HT1080 (cell line): ENCODE measurements at places on chromosomes 5 and 9.

DNA sequence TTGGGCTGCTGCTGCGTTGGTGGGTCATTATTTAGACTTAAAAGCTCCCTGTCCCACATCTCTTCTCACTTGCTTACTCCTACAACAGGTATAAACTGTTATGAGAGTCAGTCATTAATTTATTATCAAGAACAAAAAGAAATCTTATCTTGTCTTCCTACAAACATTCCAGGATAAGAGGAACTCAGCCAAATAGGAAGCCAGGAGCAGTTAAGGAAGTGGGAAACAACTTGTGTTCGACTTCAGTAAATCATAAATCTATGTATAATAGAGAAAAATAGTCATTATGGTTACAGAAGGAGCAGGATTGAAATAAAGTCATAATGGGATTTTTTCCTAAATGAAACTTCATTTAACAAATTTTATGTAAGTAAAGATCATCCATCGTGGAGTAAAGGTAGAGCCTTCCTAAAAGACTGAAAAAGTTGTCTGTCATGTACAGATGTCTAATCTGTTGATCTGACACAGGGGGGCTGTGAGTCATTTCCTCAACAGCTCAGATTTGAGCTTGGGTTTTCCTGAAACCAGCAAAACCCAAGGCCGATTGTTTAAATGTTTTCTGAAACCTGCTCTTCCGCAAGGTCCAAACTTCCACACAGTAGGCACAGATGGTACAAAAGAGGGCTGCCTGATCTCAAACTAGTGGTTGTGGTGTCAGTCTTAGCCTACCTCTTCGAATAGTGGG, 25.3 kb upstream of the LRRTM2 start:
- DNase-seq: peak; percentile 87

- DNase-seq: no peak
Measured at GRCh38 chr5:172556971-172557461, 84.0 kb upstream of the NEURL1B start.

DNA sequence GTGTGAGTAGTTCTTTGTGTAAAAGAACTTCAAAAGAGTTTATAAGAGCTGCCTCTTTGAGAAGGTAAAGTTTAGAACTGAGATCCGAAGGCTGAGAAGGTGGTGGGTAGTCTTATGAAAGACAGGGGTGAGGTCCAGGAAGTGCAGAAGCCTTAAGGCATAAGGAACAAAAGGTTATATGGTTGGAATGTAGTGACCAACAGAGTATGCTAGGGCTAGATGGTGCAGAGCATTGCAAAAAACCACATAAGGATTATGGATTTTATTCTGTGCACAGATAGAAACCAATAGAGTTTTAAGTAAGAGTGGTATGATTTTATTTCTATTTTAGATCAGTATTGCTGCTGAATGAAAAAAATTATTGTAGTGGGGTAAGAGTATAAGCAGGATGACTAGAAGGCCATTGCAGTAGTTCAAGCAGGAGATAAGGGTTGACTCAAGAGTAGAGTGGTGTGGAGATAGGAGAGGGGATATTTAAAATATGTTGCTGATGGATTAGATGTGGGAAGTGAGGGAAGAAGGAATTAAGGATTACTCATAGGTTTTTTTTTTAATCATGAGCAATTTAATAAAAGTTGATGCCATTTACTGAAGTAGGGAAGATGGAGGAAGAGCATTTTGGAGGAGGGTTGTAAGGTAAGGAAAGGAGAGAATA, 3.7 kb downstream of the RECK start:
- no peak for DNase-seq

DNA sequence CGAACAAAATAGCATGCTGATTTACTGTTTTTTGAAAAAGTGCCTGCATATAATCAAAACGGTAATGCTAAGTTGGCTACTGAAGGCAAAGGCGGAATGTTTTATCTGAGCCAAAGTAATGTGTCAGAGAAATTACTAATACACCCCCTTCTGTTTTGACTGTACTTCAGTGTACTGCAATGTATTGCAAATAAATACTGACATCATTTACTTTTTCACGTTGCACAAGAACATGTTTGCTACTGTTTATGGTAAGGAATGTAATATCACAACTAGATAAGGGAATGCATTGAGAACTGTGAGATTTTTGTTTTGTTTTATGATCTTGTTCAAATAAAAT, 813 bp upstream of the AGTPBP1 start:
- no peak for DNase-seq

DNA sequence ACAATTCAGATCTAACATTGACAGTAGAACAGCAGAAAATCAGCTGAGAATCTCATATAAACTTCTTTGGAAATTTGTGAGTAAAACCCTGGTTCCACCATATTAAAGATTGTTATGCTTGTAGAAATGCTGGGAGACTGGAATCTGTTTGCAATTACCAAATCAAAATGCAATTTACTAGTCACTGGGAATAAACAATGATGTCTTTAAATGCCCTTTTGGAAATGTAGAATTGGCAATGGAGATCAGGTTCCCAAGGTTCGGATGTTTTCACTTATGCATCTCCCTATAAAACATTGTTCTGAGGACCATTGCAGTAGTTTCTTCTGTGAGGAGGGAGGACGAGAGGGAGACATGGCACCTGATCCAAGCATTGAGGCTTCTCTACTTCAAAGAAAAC, 384.4 kb downstream of the TMEM167A start:
- DNase-seq: no peak

GRCh38 chr5:83322273-83322924, 149.1 kb upstream of the VCAN start:
- no peak for DNase-seq

DNA sequence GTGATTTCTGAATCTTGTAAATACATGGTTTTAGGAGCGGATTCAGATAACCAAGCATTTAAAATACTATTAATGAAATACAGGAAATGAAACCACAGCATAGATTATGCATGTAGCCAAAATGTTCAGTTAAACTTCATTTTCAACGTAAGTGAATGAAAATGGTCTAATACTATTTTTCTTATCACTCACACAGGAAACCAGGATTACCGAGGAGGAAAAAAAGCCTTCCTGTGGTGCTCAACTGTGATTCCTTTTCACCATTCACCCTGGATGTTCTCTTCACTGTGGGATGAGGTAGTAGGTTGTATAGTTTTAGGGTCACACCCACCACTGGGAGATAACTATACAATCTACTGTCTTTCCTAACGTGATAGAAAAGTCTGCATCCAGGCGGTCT, 83.4 kb upstream of the ZNF169 start:
- DNase-seq: peak; percentile 65

DNA sequence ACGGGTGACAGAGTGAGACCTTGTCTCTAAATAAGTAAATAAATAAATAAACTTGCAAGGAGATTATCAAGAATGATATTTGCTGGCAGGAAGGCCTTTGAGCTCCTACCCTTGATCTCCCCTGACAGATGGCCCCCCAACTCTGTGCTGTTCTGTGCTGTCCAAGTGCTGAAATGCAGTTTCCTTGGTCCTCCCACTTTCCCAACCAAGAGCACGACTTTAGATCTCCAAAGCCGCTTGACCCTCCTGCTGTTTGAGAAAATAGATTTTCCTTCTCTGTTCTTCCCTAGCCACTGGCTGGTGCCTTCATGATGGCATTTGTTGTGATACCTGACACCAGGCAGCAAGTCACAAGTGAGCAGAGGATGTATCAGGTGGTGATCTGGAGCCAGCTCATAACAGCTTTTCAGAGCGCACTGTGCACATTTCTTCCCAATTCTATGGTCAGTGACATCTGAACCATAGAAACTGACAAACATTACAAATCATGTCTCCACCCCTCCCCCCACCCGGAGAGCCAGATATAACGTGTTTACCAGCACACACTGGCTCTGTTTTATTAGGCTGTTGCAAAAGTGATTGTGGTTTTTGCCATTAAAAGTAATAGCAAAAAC, 80.0 kb upstream of the PUM3 start:
- no peak for DNase-seq

DNA sequence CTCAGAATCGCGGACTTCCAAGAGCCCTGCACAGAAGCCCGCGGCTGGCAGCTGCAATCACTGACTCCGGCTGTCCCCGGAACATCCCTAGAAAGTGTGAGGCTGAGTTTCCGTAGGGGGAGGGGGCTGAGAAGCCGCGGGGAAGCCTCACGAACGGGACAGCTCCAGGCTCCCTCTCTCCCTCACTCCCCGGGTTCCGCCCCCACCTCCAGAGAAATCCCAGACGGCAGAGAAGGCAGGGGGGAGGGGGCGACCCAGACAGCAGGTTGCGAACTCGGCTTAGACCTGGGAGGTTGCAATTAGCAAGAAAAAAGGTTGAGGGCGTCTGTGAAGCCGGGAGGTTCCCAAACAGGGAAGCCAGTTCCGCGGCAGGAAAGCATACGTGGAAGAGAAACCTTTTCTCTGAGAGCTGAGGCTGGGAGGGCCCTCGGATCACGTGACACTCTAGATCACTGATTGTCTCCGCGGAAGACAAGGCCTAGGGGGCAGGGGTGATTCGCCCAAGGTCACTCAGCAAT, 73.8 kb upstream of the CPLX2 start:
- DNase-seq: no peak

GRCh38 chr9:4935001-4935672, 49.9 kb upstream of the JAK2 start:
- no peak for DNase-seq

DNA sequence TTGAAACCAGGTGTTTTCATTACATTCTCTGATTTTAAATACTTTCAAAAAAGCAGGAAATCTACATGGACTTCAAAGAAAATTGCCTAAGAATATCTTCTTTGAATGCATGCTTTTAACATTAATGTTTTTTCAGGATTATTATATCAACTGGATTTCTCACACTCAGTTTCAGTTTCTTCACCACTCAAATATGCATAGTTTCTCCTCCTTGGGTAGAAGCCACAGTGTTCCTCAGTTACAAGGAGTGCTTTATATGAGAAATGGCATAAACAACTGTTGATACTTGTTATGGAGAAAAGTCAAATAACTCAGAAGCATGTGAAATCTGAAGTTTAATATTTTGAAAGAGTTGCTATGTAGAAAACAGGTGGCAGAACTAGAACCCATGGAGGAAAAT, 196.9 kb downstream of the DMRTA1 start:
- no peak for DNase-seq

DNA sequence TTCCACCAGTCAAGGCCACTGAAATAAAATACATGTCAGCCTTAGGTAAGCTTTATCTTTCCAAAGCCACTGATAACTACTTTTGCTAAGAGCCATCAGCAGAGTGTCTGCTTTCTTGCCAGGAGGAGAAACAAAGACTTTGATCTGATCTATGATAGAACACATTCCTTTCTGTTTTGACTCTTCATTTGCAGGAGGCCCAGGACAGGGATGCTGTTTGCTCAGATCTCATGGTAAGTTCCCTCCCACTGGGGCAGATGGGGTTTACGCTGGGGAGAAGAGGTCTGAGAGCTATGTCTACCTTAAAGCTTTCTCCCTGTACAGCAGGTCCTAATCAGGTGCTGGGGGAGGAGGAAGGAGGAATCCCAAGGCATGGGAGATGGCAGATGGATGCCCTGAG, 497.6 kb downstream of the NTRK2 start:
- DNase-seq: no peak

DNA sequence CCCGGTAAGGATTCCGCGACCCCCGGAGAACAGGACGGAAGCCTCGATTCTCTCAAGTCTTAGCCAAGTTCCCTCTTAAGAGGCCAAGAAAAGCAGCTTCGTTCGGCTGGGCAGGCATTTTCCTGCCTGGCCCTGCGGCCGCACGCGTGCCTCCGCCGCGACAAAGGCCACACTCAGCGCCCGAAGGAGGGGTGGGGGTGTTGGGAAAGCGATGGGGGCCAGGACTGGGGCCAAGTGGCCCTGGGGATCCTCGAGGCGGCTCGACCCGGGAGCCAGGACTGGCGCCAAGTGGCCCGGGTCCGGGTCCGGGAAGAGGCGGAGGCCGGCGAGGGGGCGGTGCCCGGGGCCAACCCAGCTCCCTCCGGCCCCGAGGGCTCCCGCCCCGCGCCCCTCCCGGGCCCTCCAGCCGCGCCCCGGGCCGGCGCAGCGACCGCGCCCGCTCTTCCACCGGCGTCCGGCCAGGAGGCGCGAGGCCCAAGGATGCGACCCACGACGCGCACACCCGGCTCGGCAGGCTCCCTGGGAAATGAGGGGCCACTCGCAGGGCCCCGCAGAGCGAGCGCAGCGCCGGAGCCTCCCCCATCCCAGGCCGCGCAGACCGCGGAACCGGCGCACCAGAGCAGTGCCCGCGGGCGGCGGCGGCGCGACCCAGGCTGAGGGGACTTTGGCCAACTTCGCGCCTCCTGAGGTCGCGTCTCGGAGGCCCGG, 756 bp downstream of the VAV2 start:
- no peak for DNase-seq

GRCh38 chr5:135543001-135543484, 7.3 kb upstream of the NEUROG1 start:
- DNase-seq: no peak

- peak; percentile 80 for DNase-seq
Measured at GRCh38 chr9:97923529-97924108, 1.3 kb upstream of the TRMO start.

DNA sequence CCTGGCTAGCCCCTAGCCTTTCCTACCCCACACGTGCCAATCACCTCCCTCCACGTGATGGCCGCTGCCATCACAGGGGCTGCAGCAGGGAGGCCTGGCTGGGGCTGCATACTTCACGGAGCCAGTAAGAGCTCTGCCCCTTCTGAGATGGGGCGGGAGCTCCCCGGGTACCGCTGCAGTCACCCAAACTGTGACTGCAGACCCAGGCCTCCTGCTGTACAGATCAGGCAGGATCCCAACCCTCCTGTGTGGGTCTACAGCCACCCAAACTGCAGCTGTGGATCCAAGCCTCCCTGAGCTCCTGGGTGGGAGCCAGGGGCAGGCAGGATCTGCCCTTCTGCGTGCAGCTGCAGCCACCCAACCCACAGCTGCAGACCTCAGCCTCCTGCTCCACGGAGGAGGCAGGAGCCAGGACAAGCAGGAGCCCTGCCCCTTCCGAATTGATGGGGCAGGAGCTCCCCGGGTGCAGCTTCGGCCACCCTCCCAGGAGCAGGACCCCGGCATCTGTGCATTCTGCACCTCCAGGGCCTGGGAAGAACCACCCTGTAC, 3.2 kb upstream of the BTNL9 start:
- DNase-seq: no peak

- DNase-seq: peak; percentile 94
Measured at GRCh38 chr5:141564216-141564692, 54.5 kb downstream of the DIAPH1 start.

GRCh38 chr5:56862909-56863308, 46.5 kb upstream of the SETD9 start:
- DNase-seq: no peak
